Stimulated activated CD4-positive, alpha-beta T cell treated with anti-CD3 and anti-CD28 coated beads, Interleukin-1b, Interleukin-23, amount 100 ng/mL, for 24 hours (primary cell): ENCODE measurements at places on chromosomes 6 and 20.
A peak's percentile ranks its signal among the peaks of the same experiment; 100 is the strongest.

DNA sequence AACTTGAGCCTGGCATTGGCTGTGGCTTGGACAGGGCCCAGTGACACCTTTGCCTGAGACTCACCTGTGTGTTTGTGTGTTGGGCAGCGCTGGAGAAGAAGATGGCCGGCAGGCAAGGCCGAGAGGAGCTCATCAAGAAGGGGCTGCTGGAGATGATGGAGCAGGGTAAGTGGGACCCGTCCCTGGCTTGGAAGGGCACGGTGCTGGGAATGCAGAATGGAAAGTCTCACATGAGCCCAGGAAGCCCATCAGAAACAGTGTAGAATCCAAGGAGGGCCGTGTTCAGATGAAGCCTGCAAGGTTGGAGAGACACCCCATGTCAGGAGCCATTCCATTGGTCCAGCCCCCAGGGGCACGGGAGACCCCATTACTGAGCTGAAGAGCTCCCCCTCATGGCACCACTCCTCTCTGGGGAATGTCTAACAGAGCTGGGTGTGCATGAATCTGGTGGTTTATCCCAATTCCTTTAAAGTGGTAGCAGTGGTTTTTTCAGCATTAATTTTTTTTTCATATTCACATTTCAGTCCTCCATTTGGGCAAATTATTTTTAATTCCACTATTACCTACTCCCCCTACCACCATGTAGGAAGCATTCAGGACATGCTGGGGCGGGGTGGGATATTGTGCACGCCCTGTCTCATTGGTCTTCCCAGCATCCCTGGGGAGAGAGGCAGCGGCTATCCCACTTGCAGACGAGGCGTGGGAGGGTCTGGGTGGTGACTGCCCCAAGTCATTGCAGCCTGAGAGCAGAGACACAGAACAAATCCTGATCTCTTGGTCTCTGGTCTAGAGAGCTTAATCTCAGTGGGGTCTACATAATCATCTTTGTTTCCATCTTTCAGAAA, 143.6 kb downstream of the PHACTR3 start:
- no peak for DNase-seq

GRCh38 chr6:109456710-109457561, 1.4 kb upstream of the MICAL1 start:
- DNase-seq, result no peak

GRCh38 chr6:44676826-44677433, 289.4 kb downstream of the CDC5L start:
- no peak for DNase-seq

DNA sequence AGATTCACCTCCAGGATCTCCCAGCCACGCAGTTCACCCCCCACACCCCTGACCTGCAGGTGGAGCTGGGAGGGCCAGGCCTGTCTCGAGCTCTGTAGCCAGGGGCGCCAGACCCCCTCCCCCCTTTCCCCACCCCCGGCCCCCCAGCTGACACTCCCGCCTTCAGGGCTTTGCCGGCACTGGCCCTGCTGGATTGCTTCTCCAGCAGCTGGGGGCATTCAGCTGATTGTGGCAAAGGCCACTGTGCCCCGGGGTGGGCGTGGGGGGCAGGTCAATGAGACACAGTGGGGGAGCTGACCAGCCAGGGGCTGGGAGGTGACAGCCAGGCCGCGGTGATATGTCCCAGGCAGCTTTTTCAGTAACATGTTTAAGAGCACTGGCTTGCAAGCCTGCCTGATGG, 22.2 kb downstream of the ZBP1 start:
- no peak for DNase-seq

GRCh38 chr20:2210646-2211552, 84.9 kb upstream of the TGM3 start:
- no peak for DNase-seq

DNA sequence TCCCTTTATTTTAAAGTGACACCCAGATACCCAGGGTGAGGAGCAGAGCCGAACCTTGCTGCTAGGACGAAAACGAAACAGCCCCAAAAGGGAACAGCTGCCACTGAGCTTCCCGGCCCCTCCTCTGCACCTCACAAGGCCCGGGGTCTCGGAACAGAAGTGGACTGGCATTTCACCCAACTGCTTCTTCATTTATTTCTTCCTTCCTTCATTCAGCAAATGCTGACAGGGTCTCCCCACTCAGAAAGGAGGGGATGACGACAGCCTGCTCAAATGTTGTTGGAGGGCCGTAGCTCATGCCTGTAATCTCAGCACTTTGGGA, 220.3 kb downstream of the PREX1 start:
- no peak for DNase-seq

GRCh38 chr6:129120856-129121638, 238.1 kb downstream of the LAMA2 start:
- DNase-seq, result no peak

DNA sequence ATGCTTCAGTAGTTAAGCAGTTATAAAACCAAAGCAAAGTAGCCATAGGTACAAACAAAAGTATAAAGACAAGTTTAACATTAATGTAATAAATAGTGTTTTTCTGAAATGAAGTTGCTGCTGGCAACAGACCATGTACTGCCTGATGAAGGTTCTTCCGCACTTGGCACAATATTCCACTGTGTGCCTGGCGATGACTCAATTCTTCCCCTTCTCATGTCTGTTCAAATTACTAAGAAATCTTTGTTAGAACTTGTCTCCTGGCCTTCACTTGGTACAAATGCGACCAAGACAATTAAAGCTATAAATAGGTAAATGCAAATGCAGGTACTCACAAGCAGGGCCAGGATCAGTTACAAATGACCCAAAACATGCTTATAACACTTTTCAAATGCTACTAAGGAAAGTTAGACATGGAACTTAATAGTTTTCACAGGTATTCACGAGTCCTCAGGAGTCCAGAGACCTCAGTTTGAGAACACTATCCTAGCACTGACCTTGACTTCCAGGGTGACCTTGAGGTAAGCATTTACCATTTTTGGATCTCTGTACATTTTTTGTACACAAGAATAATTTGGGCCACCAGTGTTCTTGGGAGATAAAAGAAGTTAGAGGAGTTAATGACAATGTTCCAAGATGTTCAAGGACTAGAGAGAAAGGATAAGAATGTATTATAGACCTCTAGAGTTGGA, 8.1 kb upstream of the DDR1 start:
- no peak for DNase-seq

DNA sequence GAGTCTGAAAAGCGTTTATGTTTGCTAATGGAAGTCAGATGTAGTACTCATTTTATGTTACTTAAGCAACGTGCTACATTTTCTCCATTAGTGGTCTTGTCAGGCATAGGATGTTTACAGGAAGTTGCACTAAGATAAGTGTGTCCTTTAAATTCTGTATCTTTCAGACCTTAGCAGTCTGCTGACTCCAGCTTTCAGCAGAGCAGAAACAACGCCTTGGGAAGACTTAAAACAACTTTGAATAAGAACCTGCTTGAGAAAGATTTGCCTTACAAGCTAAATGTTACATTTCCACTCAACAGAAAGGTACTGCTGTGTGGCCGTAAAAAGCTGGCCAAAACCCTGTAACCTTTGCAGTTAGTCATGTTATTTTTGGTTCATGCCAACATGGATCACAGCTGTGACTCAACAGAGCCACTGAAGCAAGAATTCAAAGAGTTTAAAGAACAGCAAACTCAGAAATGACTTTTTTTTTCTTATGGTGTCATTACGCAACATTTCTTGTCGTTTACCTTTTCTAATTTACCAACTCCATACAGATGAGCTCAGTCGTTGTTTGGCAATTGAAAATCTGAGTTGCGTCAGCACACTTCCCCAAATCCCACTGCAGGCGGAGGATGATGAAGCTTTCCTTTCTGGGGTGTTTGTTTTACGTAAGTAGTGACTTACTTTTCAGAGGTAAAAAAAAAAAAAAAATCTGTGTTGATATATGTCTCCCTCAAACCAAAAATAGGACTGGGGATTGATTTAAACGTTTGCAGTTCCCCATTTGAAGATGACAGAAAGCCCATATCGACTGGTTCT, 27.9 kb upstream of the BMP6 start:
- DNase-seq, result no peak

GRCh38 chr6:12208190-12208589, 82.0 kb upstream of the EDN1 start:
- DNase-seq, result no peak

- no peak for DNase-seq
Measured at GRCh38 chr20:33393609-33394008, 7.7 kb downstream of the CDK5RAP1 start.

GRCh38 chr20:51574248-51575033, 31.9 kb upstream of the NFATC2 start:
- no peak for DNase-seq

- DNase-seq, result no peak
Measured at GRCh38 chr6:10886691-10887502, at the start of gene SYCP2L. Gene SYCP2L, plus strand, starts transcription at chr6:10887052. Its CDS starts 75 bp downstream, at chr6:10887127.

GRCh38 chr6:13287104-13287503, 41.2 kb downstream of the TBC1D7 start:
- DNase-seq, result no peak

DNA sequence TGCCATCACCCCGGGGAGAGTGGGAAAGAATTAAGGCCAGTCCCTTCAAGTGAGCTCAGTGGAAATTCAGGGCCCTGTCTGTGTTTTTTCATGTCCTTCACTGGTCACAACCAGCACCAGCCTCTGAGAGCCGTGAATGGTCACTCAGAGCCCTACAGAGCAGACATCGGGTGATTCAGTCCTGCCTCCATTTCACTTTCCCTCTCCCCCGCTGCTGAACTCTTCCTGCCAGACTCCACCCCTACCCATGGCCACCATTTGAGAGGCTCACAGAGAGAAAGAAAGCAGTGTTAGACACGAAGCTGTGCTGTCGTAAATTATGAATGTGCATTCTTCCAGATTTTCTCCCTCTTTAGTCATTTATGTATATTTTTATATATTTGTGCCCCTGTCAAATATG, 5.4 kb downstream of the R3HDML start:
- DNase-seq, result no peak

- no peak for DNase-seq
Measured at GRCh38 chr6:37236921-37237320, 20.7 kb upstream of the TBC1D22B start.

DNA sequence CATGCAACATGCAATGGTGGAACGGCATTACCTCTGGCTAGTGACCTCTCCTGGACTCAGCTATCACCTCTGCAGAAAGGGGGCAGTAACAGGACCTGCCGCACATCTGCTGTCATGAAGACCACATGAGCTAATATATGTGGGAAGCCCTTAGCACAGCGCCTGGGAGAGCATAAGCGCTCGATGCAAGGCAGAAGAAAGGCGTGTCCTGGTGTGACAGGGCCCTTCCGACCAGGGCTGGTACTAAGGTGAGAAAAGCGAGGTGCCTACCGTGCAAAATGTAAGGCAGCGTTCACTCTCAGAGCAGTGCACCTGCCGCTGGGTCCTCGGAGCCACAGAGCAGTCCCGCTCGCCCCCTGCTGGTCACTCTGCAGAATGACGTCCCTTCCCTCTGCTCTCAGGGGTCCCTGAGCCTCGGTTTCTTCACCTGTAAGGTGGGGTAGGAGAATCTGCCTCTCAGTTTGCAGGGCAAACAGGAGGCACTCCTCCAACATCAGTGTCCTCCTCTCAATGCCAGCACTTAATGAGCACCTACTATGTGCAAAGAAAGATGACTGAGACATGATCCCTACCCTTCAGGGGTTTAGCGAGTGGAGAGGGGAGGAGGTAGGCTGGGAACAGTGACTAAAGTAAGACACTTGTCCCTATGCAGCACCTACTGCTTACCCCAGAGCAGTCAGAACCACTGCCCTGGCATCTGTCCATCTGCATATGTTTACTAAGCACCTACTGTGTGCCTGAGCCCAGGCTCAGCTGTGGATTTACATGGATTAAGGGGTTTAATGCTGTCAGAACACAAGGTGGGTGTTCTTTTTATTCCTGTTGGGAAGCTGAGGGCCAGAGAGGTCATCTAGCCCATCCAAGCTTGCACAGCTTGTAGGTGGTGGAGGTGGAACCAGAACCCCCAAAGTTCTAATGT, 41.1 kb upstream of the PTGIS start:
- DNase-seq, result peak; percentile 53

DNA sequence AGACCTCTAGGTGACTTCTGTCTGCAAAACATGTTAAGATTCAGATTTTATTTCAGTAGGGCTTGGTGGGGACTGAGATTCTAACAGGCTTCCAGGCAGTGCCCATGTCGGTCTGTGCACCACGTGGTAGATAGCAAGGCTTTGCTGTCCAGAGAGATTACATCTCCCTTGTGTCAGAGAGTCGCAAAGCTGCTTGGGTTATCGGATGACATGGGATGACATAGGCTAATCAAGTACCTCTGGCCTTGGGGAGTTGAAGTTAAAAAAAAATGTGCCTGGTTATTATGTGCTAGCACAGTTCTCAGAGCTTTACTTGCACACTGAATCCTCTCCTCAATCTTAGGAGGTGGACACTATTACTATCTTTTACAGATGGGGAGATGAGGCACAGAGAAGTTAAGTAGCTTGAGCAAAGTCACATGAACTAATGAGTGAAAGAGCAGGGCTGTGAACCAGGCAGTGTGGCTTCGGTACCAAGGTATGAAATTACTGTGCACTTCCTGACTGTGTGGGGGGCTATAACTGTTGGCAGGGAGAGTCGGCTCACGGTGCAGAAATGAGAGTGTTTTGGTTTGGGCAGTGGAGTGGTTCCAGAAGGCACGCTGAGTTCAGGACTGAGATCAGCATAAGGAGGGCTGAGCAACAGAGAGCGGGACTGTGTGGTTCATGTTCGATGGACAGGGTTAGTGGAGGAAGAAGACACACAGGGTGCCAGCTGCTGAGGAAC, 41.1 kb downstream of the FARS2 start:
- peak; percentile 9 for DNase-seq

- DNase-seq, result no peak
Measured at GRCh38 chr6:7958464-7958863, 47.9 kb upstream of the TXNDC5 start.

- no peak for DNase-seq
Measured at GRCh38 chr6:354631-355280, 36.8 kb upstream of the IRF4 start.

- DNase-seq, result no peak
Measured at GRCh38 chr20:32332614-32333013, 25.5 kb upstream of the ASXL1 start.

- DNase-seq, result no peak
Measured at GRCh38 chr6:111791415-111791814, 81.8 kb downstream of the FYN start.

GRCh38 chr6:63740709-63741108, 105.1 kb downstream of the PHF3 start:
- no peak for DNase-seq

GRCh38 chr6:290111-290922, 2.0 kb upstream of the DUSP22 start:
- no peak for DNase-seq

DNA sequence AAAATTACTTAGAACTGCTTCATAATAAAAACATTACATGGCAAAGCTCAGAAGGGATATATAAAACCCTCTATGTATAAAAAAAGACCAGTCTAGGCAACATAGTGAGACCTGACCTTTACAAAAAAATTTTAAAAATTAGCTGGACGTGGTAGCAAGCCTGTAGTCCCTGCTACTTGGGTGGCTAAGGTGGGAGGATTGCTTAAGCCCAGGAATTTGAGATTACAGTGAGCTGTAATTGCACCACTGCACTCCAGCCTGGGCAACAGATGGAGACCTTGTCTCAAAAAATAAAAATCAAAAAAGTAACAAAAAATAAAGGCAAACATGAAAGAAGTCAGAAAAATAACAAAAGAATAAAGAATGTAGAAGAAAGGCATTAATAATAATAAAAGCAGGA, 21.5 kb upstream of the TPD52L1 start:
- DNase-seq, result no peak

GRCh38 chr6:130020073-130020906, 1.9 kb downstream of the L3MBTL3 start:
- no peak for DNase-seq
